ENCODE measurements at places on chromosomes 3 and 15.
A peak's percentile ranks its signal among the peaks of the same experiment; 100 is the strongest.

GRCh38 chr3:188646592-188646991 is 492.6 kb downstream of the LPP start:
- no peak for DNase-seq

- no peak for DNase-seq
Observed at GRCh38 chr15:94493176-94493575, 261.8 kb downstream of the MCTP2 start.

GRCh38 chr3:188518416-188518815 is 364.5 kb downstream of the LPP start:
- no peak for DNase-seq

DNA sequence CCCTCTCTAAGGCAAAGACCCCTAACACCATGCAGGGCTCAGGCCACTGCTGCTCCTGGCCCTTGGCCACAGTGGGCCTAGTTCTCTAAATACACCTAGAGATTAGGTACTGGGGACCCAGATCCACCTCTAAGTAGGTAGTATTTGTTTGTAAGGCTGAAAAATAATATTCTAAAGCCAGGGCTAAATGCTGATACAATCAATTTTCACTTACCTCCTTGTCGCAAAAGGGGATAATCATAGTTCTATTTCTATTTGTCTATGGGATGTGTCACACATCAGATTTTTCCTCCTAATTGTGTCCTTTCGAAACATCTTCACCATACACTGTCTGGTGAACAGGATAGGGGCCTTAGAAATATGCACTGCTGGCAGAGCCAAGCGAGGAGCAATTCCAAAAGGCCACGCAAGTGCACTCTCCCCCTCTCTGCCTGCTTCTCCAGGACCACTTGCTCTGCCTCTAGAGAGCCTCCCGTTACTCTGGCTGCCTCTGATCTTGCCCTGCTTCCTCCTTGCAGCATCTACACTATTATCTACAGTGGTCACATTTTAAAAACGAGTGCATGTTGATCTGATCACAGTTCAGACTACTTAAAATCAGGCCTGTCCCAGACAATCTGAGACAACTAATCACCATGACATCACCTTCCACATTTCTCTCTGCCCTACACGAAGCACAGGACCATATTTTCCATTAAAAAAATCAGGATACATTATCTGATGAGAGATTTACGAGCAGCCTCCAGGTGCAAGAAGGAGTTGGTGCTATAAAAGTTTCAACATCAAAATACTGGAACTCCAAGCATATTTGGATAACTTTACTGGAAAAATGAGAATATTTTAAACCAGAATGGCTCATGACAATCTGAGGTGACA is 115.4 kb downstream of the MYLK start:
- no peak for DNase-seq

GRCh38 chr3:9932843-9933560 is 632 bp upstream of the CRELD1 start:
- DNase-seq, result peak; percentile 68

DNA sequence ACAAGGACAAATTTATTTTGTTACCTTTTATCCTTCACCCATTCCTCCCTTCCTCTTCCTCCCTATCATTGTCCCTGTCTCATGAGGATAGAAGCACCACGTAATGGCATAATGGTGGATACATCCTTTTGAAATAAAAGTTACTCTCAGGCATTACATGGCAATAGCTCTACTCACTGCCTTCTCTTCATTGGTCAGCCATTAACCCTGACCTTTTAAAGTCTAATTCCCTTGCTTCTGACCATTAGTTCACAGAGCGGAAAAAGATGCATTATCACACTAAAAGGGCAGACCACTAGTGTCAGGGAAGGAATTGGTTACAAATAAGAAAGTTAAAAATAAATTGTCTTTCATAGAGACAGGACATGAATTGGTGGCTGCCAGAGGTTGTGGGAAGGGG is 54.6 kb upstream of the EIF1B start:
- no peak for DNase-seq

GRCh38 chr3:49165771-49166751 is at the start of gene CCDC71:
TSS of gene CCDC71 (minus strand) at chr3:49166331. CDS start at chr3:49164208, 2,123 bp downstream.
- DNase-seq, result peak; percentile 34

GRCh38 chr3:23481616-23482278 is 278.6 kb downstream of the UBE2E2 start:
- no peak for DNase-seq

GRCh38 chr15:72784456-72784876 is 908 bp upstream of the ADPGK start:
- no peak for DNase-seq

DNA sequence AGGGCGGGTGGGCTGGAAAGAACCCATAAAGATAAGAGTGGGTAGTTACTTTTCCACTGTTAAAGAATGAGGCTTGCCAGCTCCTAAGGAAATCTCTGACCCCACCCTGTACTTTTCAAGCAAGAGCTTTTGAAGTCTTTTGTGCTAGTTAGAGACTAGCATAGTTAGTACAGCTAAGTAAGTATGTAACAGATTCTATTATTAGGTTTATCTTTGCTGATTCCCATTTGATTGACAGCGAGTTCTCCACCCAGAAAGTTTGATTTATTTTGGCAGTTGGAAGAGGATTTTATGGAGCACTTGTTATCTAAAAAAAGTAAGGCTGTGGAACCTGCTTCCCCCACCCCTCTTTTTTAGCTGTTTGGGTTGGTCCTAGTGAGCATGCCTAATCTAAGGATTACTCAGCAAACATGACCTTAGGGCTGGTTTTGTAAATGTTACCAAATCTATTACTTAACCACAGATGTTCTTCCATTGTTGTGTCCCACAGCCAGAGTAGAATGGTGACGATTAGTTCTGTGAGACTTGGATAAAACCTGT is 57.6 kb downstream of the FNDC3B start:
- DNase-seq, result no peak

DNA sequence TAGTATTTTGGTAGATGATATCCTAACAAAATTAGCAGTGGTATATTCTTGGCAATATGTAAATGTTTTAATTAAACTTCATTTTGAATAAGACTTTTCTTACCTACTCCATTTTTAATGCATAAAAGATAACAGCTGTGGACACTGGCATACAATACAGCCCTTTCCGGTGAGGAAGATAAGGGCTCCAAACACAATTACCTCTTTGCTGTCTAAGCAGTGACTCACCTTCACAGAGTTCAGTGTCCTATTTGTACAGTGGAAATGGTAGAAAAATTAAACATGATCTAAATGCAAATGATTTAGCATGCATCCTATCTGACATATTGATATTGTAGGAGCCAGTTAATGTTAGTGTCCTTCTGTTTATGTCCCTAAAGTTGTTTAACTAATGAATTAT is 969.4 kb downstream of the PLOD2 start:
- DNase-seq, result no peak

DNA sequence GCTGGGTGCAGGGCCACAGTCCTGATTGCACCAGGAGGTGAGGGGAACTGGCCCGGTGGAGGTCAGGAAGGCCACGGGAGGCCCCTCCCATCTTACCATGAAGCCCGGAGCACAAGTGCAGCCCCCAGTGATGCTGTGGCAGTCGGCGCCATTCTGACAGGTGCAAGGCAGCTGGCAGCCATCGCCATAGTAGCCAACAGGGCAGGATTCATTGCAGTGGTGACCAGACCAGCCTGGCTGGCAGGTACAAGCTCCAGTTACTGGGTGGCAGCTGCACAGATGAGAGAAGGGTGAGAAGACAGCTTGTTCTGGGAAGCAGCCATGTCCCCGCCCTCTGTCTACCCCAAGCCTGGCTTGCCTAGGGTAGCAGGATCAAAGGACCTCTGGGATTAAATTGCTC is 88.2 kb downstream of the RAB11A start:
- no peak for DNase-seq

DNA sequence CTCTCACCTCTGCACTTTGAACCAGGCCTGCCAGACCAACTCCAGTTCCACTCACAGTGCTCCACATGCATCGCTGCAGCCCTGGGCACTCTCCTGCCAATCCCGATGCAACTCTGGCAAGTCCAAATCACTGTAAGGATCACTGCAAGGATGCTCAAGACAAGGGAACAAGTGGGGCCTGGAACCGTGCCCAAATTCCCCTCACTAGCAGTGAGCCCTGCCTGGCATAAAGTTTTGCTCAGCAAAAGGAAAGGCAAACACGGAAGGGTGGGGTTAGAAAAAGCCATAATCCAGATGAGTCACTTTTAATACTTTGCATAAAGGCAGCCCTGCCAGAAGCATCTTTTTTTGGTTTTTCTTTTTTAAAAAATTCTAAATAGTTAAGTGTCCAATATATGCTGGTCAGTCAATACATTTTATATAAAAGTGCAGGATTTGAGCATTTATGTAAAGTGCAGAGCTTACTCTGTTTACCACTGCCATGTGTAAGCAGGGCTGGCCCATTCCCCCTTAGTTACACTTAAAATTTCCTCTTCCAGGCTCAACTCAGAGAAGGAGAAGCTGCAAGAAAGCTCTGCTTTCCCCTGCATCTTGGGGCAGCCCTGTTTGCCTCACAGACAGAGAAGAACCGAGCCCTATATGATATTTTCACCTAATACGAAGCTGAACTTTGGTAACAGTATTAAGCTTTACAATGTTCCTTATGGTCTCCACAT is 102.2 kb downstream of the CD47 start:
- DNase-seq, result no peak

- no peak for DNase-seq
Observed at GRCh38 chr3:74124782-74125181, 489.7 kb downstream of the CNTN3 start.

DNA sequence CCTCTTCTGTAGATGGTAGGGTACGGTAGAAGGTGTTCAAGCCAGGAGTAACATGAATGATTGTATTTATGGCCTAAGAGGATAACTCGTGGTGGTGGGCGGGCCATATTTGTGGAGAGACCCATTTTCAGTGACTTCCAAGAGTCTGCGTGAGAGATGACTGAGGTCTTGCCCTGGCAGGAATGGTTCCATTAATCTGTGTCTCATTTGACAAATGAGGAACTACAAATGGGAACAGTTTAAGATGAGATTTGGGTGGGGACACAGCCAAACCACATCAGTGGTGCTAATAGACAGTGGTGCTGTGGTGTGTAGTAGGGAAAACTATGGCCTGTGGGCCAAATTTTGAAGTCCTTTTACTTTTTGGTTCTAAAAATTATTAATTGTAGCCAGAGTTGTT is 47.1 kb downstream of the FLNB start:
- no peak for DNase-seq

DNA sequence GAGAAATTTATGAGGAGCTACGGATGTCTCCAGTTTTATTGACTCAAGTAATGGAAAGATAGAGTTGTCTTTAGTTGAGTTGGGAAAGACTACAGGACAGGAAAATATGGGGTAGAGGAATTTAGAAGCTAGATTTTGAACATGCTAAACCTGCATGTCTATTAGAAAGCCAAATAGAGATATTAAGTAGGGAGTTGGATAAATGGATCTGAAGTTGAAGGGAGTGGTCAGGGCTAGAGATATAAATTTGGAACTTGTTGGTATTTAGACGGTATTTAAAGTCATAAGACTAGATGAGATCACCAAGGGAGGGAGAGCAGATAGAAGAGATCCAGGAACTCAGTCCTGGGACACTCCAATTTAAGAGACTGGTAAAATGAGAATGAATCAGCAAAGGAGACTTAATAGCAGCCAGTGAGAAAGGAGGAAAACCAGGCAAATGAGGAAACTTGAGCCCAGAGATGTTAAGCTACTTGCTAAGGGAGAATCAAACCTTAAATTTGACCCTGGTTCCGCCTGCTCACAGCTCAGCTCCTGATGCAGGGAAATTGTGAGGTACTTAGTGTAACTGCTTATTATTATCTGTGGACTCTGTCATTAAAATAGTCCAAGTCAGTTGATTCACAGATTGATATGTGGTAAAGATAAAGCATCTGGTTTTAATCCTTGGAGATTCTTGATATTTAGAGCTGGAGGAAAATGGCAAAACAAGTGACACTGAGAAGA is 35.8 kb downstream of the ABI3BP start:
- no peak for DNase-seq

DNA sequence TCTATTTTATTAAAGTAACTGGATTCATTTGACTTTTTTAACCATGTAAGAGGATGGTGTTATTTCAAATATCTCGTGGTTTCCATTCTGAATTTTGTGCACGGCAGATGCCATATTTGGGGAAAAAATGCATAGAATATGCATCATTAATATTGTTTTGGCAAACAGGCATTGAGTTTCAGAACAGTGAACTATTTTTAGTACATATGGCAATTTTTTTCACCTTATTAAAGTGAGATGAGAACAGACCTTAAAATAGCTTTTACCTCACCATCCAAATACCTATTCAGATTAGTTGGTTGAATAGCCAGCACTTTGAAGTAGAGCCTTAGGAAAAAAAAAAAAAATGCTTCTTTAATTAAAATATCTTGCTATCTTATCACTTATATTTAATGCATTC is 117.3 kb upstream of the FLNB start:
- no peak for DNase-seq

GRCh38 chr3:122183521-122183892 is at the start of gene CASR:
TSS of gene CASR (plus strand) at chr3:122183668. CDS start at chr3:122254190, 70,522 bp downstream.
- DNase-seq, result no peak

- DNase-seq, result no peak
Observed at GRCh38 chr3:25036633-25037032, 391.4 kb upstream of the RARB start.

DNA sequence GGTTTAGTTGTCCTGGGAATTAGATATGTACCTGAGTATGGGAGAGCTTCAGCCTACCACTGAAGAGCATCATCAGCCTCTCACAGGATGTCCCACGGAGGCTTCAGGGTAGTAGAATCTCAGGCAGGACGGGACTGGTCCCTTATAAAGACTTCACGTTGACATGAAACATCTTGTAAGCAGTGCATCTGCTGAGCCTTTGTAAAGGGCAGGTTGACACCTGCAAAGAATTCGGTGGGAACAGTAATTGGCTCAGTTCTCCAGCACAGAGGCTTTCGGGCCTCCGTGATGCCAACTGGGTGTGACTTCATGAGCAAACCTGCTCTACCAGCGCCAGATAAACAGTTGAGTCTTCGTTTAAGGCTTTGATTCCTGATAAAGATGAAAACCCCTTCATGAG is 26.9 kb upstream of the AVEN start:
- no peak for DNase-seq

- DNase-seq, result no peak
Observed at GRCh38 chr3:166484470-166484869, 647.2 kb upstream of the BCHE start.

- no peak for DNase-seq
Observed at GRCh38 chr15:44813231-44813630, 76.9 kb downstream of the TRIM69 start.

GRCh38 chr3:177589911-177590381 is 392.7 kb upstream of the TBL1XR1 start:
- DNase-seq, result no peak

- DNase-seq, result no peak
Observed at GRCh38 chr3:112894258-112894657, 47.6 kb upstream of the CD200R1L start.

GRCh38 chr3:188817935-188818269 is 353.9 kb upstream of the TPRG1 start:
- DNase-seq, result no peak

- DNase-seq, result no peak
Observed at GRCh38 chr3:103048068-103048722, 613.4 kb downstream of the ZPLD1 start.

GRCh38 chr3:114128231-114128630 is 50.6 kb downstream of the DRD3 start:
- no peak for DNase-seq
